Fibroblast of upper back skin (primary cell): ENCODE measurements at places on chromosomes 4 and X.
A peak's percentile ranks its signal among the peaks of the same experiment; 100 is the strongest.

DNA sequence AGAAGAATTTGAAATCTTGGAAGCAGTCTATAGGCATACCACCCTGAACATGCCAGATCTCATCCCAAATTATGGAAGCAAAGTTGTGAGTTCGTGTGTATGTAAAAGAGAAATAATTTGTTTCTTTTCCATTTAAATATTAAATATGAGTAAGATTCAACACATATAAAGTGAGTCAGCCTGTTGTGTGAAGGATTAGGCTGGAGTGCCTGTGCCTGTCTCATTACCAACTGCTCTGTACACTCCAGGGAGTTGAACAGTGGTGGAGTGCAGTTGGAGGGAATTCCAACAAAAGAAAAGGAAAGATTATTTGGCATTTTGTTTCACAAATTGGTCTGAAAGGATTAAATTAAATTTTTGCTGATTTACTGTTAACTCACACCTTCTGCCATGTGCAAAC is 435.6 kb downstream of the FAT4 start:
- peak; percentile 25 for DNase-seq

GRCh38 chr4:159296061-159296460 is 193.2 kb downstream of the RAPGEF2 start:
- peak; percentile 64 for DNase-seq

- no peak for DNase-seq
Observed at GRCh38 chr4:37393889-37394288, 149.3 kb downstream of the NWD2 start.

DNA sequence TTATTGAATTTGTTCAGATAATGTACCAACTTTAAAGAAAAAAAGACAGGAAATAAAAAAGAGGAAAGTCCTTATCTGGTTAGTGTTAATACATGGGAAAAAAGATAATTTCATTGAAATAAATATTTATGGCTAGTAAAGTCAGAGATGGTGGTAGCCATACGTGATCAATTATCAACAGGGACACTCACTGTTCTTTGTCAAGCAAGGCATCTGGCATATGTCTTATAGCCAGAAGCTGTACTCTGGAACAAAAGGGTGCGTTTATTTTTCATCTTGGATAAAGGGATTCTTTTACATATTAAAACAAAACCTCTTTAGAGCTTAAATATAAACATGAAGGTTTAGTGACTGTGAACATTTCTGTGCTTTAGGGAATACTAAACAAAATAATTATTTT is 26.7 kb downstream of the HDX start:
- no peak for DNase-seq

DNA sequence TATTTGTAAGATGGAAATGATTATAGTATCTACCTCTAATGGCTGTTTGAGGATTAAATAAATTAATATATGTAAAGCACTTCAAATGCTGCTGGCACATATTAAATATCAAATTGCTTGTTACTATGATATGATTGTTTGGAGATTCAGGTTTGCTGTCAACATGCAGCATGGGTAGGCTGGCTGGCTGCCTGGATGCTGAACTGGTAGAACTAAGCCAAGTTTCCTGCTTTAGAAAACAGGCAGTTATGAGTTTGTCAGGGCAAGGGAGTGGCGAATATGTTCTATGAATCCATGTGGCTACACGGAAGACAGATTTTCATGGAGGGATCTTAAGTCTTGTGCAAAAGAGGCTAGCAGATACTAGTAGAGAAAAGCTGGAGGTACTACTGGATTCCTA is 239.6 kb downstream of the GBA3 start:
- no peak for DNase-seq

DNA sequence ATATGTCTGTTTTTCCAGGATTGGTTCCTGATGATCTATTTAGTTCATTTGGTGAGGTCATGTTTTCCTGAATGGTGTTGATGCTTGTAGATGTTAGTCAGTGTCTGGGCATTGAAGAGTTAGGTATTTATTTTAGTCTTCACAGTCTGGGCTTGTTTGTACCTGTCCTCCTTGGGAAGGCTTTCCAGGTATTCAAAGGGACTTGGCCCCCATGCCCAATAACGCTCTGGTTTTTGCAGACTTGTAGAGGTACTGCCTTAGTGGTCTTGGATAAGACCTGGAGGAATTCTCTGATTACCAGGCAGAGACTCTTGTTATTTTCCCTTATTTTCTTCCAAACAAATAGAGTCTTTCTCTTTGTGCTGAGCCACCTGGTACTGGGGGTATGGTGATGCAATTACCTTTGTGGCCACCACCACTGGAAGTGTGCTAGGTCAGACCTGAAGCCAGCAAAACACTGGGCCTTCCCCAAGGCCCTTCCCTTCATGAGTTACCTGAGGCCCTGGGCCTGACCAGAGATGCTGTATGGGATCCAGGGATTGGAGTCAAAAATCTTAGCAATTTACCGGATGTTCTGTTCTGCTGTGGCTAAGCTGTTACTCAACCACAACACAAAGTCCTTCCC is 63.3 kb upstream of the RXFP1 start:
- DNase-seq: no peak

DNA sequence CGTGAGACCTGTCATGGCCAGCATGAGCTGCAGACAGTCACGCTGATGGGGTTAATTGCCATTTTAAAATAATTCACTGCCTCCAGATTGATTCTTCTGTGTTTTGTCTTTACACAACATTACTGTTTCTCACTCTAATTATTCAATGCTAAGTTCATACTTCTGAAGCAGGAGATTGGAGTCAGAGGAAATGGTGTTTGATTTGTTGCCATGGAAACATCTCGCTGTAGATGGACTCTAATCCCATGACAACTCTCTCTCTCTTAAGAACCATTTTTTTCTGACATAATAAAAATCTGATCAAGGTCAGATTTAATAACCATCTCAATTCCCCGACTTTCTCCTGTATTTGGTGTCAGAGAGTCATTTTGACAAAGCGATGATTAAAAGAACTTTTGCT is 209.0 kb downstream of the IDS start:
- no peak for DNase-seq

- DNase-seq: no peak
Observed at GRCh38 chrX:15269120-15269519, 763 bp downstream of the ASB9 start.

GRCh38 chr4:26839534-26839951 is 21.1 kb upstream of the STIM2 start:
- DNase-seq: peak; percentile 74
